Spinal cord (tissue), 10 donors: ENCODE measurements at places on chromosomes 7 and 10.

GRCh38 chr10:98980353-98980752, 255.3 kb downstream of the HPSE2 start:
- DNase-seq = no peak

GRCh38 chr10:12409161-12409560, 59.8 kb downstream of the CAMK1D start:
- DNase-seq = no peak

DNA sequence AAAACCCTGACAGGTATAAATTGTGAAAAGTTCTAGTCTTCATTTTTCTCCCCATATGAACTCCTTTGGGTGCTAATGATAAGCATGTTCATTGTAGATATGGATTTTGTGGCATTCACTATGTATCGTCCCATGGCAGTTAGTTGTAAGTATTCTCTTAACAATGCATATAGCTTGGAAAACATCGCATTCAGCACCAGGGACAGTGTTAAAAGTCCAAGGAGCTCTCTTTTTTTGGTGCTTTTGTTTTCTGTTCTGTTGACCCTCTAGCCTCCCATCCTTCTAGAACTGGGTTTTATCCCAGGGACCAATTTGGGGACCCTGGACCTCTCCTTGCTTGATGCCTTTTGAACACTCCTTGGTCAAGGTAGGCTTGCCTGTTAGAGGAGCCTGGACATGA, 37.7 kb downstream of the INSYN2A start:
- DNase-seq = no peak

DNA sequence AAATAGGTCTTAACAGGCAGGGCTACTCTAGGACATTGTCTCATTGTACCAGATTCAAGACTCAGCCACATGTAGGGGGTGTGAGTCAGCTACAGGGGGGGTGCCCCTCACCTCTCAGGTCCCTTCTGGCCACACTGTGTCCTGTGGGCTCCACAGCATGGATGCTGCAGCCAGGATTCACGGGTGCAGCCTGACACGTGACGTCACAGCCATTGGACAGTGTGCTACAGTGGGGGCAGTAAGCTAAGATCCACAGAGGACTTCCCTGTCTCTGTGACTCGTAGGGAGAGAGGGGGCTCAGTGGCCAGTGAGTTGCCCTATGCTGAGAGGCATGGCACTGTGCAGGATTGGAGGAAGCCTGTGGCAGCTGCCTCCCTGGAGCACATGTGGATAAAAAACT, 77.9 kb downstream of the TMEM178B start:
- no peak for DNase-seq
